Hematopoietic multipotent progenitor cell treated with erythropoietin and hydrocortisone succinate and interleukin-3 and kit ligand, for 8 days (in vitro differentiated cells): ENCODE measurements at places on chromosomes 4 and X.

- DNase-seq: no peak
Observed at GRCh38 chrX:57366430-57366829, 79.9 kb downstream of the FAAH2 start.

GRCh38 chr4:177404986-177405385 lies 37.3 kb downstream of the AGA start:
- no peak for DNase-seq

- no peak for DNase-seq
Observed at GRCh38 chr4:13262816-13263215, 221.3 kb downstream of the RAB28 start.

- no peak for DNase-seq
Observed at GRCh38 chrX:2521092-2521926, 20.5 kb upstream of the DHRSX start.

DNA sequence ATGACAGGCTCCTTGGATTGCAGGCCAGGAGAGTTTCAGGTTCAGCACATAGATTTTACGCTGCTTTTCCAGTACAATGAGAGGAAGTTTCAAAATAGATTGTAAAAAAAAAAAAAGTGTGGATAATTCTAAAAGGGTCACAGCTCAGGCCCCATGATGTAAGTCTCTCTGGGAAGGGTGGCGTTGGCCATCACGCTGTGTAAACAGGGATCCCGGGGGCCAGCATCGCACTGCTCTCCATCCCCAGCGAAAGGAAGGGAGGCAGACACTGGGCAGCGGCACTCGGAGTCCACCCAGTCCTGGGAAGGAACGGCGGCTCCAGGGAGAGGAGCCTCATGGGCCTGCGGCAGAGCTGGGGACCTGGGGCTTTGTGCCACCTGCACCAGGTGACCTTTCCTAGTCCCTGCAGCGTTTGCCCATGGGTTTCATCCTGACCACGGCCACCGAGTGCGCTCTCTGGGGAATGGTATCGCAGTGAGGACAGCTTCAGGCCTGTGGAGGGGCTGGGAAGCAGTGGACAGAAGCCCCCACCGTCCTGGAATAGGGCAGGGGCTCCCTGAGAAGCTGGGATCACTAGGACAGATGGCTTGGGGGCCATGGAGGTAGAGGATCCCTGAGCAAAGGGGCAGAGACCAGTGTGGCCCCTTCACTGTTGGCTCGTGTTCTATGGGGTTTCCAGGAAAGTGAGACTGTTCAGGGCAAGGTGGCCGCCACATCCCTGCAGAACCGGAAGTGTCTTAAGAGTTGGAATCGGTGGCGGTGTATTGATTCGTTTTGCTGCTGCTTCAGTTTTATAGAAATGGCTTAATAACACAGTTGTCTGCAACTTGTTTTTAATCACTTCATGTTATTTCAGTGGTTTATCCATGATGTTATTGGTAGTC lies 38.9 kb downstream of the RGS12 start:
- DNase-seq: no peak

- DNase-seq: no peak
Observed at GRCh38 chr4:76634220-76634619, 199.2 kb downstream of the SHROOM3 start.

- no peak for DNase-seq
Observed at GRCh38 chr4:55255179-55255578, 90.9 kb upstream of the SRD5A3 start.

DNA sequence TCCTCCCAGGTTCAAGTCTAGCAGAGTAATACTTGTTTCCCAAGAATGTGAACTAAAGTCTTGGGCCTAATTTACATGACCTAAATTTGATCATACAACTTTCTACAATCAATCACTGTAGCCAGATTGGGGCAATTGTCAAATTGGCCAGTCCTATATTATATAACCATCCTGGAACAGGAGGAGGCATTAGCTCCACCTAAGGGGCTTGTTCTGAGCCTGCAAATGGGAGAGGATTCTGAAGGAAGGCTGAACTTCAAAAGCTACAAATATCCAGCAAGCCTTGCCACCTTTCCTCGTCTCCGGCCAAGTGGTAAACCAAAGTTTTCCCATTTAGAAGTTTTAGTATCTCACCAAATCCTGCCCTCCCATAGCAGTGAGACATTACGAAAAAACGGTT lies 1289.6 kb upstream of the TENM3 start:
- no peak for DNase-seq

DNA sequence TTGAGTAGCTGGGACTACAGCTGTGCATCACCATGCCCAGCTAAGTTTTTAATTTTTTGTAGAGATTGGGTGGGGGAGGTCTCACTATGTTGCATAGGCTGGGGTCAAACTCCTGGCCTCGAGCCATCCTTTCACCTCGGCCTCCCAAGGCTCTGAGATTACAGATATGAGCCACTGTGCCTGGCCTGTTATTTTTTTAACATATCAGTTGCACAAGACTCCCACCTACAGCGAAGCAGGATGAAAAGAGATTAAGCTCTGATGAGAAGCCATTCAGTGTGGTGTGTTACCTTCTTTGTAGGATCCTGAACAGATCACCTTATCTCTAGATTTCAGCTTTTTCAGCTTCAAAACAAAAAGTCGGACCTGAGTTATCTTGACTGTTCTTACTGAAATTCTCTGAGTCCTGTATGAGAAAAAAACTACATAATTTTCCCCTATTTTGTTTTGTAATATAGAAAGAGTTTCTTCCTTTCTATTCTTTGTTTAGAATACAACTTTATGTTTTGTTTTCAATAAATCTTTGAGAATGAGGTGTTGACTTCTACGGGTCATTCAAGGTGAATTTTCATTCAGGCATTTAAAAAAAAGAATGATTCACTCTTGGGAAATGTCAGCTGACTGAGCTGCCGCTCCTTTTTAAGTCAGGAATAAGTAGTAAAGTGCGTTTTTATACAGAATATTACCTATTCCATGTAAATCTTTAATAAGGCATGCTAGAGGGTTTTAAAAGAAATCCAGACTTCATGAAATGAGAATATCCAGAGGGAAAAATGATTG lies 134.6 kb downstream of the ARSF start:
- no peak for DNase-seq

GRCh38 chr4:602559-602942 lies 22.8 kb upstream of the PDE6B start:
- peak; percentile 48 for DNase-seq

GRCh38 chr4:109821185-109821584 lies 5.6 kb downstream of the GAR1 start:
- DNase-seq: no peak

DNA sequence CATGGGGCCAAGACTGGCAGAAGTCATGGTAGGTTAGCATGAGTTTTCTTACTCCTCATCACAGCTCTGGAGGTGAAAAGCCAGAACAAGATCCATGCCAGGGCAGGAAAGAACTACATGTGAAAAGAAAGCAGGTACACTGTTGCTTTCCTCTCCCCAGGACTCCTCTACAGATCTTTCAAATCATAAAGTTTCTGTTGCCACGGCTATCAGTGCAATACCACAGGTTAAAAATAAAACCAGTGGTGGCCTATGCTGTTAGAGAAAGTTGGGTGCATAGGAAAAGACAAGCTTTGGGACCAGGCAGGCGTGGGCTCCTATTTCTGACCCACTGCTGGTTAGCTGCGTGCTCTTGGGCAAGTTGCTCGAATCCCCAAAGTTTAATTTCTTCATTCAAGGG lies 81.4 kb downstream of the SH3RF1 start:
- DNase-seq: no peak

DNA sequence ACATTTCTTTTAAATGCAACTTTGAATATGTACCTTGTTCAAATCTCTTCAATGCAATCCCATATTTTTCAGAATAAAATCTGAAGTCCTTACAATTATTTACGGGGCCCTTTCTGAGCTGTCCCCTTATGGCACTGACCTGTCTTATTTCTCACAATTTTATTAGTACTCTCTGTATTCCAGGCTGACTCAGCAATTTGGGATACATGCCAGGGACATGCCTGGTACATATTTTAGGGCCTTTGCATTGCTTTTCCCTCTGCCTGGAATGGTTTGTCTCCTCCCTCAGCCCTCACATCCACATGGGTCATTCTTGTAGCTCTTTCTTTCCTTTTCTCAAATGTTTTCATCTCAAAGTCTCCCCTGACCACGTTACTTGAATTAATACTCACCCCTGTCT lies 172.2 kb upstream of the TECRL start:
- DNase-seq: no peak

DNA sequence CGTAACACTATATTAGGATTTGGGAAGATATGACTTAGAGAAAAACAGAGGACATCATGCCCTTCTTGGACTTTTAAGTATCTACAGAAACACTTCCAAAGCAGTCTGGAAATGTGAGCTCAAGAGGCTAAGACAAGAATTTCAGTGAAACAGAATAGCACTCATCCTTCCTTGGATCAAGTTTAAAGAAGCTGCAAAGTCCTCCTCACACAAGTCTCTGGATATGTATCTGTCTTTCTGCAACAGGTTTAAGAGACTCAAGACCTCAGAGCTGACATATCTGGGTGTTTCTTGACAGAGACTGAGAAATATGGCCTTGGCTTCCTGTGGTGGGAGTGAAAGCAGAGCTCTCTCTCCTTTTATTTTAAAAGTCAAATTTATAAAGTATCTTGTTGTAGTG lies 82.5 kb upstream of the GIMD1 start:
- peak; percentile 4 for DNase-seq

DNA sequence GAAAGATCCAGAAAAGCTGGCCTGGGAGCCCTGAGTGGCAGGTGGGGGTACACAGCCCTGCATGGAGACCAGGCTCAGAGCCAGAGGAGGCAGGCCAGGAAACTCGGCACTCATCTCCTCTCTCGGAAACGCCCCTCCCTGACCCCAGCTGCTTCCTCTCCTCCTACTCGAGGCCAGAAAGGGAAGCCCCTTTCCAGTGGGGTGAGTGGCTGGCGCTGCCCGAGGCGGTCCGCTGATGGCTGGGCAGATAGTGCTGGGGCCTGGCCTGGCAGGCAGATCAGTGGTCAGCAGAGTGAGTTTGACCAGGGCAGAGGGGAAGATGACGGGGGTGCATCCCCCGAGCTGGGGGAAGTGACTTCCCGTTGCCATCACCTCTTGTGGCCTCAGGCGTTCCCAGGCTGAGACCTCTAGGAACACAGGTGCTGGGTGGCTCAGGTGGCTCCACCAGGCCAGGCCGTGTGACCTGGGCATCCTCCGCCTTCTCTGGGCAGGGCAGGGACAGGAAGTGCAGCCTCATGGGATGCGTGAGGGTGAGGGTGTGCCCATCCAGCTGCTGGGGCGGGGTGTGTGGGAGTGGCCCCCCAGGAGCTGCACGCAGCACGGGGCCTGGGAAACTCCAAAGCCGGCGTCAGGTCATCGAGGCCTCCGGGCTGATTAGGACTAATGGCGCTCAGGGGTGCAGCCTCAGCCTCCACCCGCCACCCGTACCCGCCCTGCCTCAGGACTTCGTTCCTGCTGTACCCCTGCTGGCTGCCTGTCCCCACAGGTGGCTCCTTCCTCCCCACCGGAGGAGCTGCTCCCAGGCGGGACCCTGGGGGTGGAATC lies 5.7 kb downstream of the SH3BP2 start:
- peak; percentile 66 for DNase-seq

DNA sequence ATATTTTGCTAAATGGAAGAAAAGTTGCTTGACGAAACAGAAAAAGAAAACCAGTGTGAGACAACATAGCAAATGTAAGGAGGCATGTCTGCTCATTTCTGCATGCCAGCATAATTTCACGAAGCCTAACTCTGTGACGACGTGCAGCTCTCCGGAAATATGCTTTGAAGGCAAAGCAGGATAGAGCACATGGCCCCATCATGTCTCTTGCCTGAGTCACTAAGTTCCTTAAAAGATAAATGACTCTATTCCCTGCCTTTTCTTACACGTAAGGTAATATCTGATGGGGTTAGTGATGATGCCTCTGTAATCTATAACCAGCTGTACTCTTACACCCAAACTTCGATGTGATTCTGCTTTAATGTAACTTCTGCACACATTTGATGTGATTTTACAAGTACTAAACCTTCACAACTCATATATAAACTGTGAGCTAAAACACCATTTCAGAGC lies 64.5 kb downstream of the ANXA3 start:
- no peak for DNase-seq

- no peak for DNase-seq
Observed at GRCh38 chrX:130083107-130083490, 27.2 kb downstream of the ELF4 start.

GRCh38 chr4:25870081-25870480 lies 7.3 kb upstream of the SEL1L3 start:
- DNase-seq: no peak

DNA sequence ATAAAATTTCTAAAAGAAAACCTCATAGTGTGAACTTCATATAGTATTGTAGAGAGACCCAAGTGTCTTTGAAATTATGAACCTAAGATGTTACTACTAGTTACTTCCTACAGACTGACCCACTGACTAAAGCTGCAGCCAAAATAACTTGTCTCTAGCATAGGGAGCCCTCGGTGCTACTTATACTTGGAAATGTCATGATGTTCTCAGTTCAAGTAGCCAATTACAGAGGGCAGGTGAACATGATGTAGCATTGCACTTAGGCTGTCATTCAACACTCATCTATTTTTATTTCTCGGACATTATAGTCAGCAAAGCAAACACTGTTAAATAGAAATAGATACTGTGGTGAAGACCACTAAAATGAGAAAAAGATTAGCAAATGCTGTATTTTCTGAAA lies 165.6 kb downstream of the AREG start:
- DNase-seq: no peak

- DNase-seq: no peak
Observed at GRCh38 chrX:154375156-154375504, 696 bp upstream of the FLNA start.

DNA sequence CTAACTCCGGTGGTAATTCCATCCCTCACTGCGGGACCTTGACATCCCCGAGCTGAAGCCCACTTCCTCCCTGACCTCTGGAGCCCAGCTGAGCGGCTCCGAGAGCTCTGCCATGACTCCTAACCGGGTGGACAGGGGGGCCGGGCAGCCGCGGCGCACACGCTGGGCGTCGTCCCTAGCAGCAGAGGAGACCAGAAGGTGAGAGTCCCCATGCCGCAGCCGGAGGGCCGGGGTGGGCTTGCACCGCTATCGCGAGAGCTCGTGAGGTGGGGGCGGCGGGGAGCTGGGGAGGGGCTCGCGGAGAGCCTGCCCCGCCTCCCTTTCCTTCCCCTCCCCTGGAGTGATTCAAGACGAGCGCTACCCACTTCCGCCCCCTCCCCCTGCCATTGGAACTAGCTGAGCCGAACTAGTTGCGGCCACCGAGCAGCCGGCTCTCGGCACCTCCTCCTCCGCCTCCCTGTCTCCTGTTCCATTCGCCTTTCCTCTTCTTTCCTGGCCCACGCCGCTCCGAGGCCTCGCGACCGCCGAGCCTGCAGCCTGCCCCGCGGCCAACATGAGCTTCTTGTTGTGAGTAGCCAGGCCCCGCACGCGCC lies at the start of gene MOB1B:
TSS of gene MOB1B (plus strand) at position 386 of the 593 bp plus-strand sequence. CDS start at position 554, 168 bp downstream.
- DNase-seq: peak; percentile 81

GRCh38 chrX:103081051-103081450 lies 11.9 kb downstream of the NXF3 start:
- no peak for DNase-seq

GRCh38 chr4:168699224-168699878 lies 202.5 kb downstream of the PALLD start:
- no peak for DNase-seq
